Naive B cell (primary cell): ENCODE measurements at places on chromosomes 11 and 22.

DNA sequence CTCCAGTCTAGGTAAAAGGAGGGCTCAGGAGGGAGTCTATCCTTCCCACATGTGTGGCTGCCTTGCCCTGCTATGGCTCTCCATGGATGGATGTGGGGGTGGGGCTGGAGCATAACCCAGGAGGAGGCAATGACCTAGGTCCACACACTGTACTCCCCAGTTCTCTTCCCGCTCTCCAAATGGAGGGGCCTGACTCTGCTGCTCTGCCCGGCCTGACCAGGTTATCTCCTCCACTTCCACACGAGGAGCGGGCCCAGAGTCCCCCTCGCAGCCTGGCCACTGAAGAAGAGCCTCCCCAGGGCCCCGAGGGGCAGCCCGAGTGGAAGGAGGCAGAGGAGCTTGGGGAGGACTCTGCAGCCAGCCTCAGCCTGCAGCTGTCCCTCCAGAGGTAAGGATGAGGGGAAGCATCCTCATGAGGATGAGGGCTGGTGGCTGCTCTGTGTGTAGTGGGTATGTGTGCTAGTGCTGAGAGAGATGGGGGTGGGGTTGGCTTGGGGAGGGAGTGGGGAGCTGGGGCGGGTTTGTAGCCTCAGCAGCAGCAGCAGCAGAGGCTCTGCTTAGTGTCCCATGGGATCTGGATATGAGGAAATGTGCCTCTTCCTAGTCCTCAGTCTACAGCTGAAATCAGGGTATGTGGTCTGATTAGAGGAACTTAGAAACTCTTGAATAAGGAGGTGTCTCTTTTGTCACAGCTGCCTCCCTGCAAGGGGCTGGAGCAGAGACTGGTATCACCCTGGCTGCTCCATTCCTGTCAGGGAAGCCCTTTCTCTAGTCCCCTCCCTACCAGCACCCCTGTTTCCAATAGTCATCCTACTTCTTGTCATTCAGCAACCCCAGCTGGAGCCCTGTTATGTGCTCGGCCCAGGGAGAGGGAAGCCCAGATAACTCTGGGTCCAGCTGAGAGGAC is 54.1 kb downstream of the CEP164 start:
- DNase-seq: no peak

- DNase-seq: no peak
These were observed 91.9 kb downstream of the LRRC32 start for GRCh38 chr11:76578654-76579055.

- no peak for DNase-seq
These were observed 3.8 kb downstream of the RIC8A start for GRCh38 chr11:211295-211694.

GRCh38 chr11:133501643-133502539 is 30.4 kb downstream of the OPCML start:
- DNase-seq: no peak
